Articular chondrocyte of knee joint (primary cell): ENCODE measurements at places on chromosomes 12 and 14. TPM values are rescaled to one million over a fixed set of nuclear protein-coding genes. Genes with fewer than 3 reads are reported as not detected.

Gene ADGRD1
- 1.7 and 1.8 TPM in 2 replicates for total RNA-seq

Gene CLEC4A
- 0.32 and 0.52 TPM in 2 replicates for total RNA-seq

Gene KLRG1
- total RNA-seq, result 0.22 and 0.52 TPM in 2 replicates

Gene PDE3A
- total RNA-seq, result 17.8 and 22.2 TPM in 2 replicates

Gene AP1G2
- 7.1 and 14.4 TPM in 2 replicates for total RNA-seq

Gene TPPP2
- not detected in 2 replicates for total RNA-seq

Gene PCK2
- 26.2 and 33.6 TPM in 2 replicates for total RNA-seq

Gene PLCZ1
- not detected in 2 replicates for total RNA-seq

Gene NEMF
- 78.4 and 85.7 TPM in 2 replicates for total RNA-seq
